ENCODE measurements at places on chromosomes 12 and 14.

- DNase-seq, result no peak
Observed at GRCh38 chr14:66745078-66745477, 237.1 kb downstream of the GPHN start.

GRCh38 chr12:98370976-98371375 lies 144.4 kb upstream of the TMPO start:
- DNase-seq, result no peak

DNA sequence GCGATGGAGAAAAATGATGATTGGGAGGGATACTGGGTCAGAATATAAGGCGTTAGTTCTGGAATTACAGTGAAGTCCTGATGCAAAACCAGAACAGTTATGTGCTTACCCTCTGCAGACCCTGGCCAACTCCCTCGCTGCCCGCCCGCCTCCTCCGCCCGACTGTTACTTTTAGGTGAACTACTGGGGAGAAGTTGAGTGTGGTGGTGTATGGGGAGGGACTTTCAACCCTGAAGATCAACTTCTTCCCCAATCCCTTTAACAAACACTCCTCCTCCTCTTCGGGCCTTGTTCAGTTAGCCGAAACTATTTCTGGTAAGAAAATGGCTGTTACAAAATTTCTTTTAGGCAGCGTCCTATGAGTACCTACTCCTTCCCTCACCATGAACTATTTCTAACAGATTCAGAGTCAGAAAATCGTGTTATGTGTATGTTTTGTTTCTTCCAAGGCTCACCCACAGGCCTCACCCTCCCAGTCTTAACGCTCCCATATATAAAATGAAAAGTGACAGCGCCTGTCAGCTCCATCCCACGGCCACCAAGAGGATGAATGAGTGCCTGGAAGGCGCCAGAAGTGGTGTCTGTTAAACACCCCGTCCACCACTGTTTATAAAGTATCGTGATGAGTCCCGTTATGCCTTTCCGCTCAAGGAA lies 1.3 kb downstream of the FBXO33 start:
- DNase-seq, result no peak

DNA sequence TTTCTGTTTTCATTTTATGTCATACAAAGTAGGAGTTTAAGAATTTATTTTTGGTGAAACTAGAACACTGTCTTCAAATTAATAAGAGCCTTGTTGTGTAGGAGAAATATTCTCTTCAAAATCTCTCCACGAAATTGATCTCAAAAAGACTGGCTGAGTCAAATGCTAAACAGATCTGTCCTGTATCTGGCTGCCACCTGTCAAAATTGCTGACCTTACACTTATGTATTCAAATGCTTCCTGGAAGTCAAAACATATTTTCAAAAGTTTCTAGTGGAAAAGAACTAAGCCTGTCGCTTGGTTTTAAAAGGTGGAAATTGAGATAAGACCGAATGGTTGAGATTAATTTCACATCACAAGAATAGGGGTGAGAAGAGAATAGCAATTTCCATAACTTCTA lies 121.4 kb downstream of the RGS6 start:
- DNase-seq, result no peak

- peak; percentile 5 for DNase-seq
Observed at GRCh38 chr14:63343878-63344277, 25.1 kb upstream of the GPHB5 start.

DNA sequence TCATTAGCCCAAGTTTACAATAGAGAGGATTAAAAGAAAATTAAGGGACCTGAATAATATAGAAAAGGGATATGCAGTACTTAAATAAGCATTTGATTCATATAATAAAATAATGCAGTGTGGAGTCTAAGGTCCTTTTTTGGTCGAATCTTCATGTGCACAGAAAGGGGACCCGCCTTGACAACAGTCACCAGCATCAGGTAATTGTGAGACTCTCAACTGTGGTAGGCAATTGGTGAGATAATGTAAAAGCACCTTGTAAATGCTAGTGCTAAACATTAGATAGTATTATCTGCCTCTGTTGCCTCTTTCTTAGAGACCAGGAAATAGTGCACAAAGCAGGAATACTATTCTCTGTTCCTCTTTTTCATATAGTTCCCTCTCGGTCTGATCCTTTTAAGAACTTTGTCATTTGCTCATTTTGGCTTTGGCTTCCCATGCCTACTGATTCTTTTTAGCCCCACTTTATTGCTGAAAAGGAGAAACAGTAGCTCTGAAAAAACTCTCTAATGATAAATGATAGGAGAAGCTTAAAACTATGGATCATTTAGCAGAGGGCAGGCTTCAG lies 17.5 kb downstream of the CHPT1 start:
- no peak for DNase-seq

DNA sequence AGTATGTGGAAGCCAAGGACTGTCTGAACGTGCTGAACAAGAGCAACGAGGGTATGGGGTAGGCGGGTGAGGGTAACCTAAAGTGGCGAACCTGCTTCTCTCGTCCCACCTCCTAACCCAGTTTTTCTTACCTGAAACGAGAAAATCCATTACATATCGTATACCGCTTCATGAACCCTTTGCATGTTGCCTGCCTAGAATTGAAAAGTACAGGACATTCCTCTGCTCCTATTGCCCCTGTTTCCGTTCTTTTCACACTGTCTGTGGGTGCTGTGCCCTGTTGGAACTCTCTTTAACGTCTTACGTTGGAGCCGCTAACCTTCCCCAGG lies 513 bp downstream of the PFDN5 start:
- no peak for DNase-seq
